ENCODE measurements at places on chromosomes 2 and 18.

- no peak for DNase-seq
Measured at GRCh38 chr2:70664525-70664924, 103.5 kb downstream of the ADD2 start.

DNA sequence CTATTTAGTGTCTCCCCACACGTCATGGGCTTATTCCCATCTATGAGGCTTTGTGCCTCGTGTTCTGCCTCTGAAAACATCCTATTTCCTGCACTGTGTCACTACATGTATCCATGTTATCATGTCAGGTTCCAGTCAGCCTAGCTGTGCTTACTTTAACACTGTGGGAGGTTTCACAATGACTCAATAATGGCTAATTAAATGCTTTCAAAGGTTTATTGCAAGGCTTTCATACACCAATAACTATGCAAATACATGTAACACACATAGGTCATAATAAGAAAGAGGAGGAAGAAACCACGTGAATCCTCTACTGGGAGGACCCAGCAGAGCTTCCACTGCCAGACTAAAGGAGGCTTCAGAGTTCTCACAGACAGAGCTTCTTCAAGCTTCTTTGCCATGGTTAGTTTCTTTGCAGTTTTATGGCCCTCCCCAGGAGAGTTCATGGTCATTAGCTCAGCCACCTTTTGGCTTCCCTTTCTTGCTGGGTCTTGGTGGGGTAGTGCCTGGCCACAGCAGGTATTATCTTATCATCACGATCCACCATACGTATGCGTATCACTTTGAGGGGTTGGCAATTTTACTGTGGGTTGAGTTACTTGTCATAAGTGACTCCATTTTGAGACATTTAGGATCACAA is 5.1 kb upstream of the COLEC12 start:
- DNase-seq: peak; percentile 52

DNA sequence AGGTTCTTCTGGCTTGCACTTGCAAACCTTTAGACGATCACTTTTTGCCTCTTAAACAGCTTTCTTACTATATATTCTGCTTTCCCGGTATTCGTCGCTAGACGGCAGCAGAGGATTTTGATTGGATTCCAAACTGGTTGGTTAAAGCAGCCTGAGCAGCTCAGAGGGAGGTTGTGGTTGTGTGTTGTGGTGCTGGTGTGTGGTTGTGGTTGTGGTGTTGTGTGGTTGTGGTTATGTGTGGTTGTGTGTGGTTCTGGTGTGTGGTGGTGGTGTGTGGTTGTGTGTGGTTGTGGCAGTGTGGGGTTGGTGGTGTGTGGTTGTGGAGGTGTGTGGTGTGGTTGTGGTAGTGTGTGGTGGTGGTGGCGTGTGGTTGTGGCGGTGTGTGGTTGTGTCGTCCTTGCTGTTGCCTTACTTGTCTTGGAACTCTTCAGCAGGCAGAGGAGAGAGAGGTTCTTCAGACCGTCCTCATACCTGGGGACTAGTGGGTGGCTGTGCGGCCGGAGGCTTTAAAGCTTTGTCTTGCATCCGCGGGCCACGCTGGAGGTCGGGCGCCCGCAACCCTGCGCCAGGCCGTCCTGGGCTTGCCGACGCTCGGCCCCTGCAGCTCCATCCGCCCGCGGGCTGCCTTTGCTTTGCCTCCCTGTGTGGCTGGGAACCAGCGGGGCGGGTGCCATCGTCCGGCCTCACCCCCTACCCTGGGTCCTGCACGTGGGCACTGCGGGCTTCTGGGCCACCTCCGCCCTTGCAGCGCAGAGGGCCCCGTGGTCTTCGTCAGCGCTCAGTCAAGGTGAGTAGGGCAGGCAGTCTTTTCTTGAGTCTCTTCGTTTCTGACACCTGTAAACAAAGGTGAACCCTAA is 190.8 kb downstream of the ARHGAP28 start:
- peak; percentile 52 for DNase-seq

GRCh38 chr2:226794751-226795171 is 4.9 kb downstream of the IRS1 start:
- no peak for DNase-seq

- DNase-seq: no peak
Measured at GRCh38 chr2:2640818-2641217, 309.7 kb upstream of the MYT1L start.

- no peak for DNase-seq
Measured at GRCh38 chr2:46967990-46968647, 52.5 kb upstream of the MCFD2 start.

- DNase-seq: no peak
Measured at GRCh38 chr18:45890606-45891005, 65.1 kb downstream of the SIGLEC15 start.

GRCh38 chr2:17536416-17536815 is 4.1 kb upstream of the VSNL1 start:
- DNase-seq: no peak

- no peak for DNase-seq
Measured at GRCh38 chr2:224982226-224982625, 60.0 kb downstream of the DOCK10 start.

- no peak for DNase-seq
Measured at GRCh38 chr2:177256695-177257094, 7.8 kb downstream of the NFE2L2 start.

GRCh38 chr18:49646873-49647272 is 85.0 kb downstream of the LIPG start:
- no peak for DNase-seq

DNA sequence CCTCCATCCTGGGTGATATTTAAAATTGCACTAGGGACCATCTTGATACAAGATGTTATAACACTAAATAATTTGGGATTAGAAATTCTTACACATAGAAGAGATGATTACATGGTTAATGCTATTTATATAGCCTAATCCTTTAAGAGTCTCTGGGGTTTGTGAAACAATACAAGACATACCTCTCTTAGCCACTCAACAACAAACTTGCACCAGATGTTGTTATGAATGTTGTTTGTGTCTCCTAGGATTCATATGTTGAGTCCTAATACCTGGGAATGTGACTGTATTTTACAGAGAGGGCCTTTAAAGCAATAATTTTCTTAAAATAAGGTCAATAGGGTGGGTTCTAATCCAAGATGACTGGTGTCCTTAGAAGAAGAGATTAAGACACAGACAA is 678.3 kb downstream of the NYAP2 start:
- DNase-seq: no peak

- no peak for DNase-seq
Measured at GRCh38 chr2:86477349-86477748, 36.2 kb downstream of the KDM3A start.

Measured in GM13976 (cell line).